Sigmoid colon (tissue), 7 donors: ENCODE measurements at places on chromosomes 7 and 10. TPM values are rescaled to one million over a fixed set of nuclear protein-coding genes. Genes with fewer than 3 reads are reported as not detected.
A peak's percentile ranks its signal among the peaks of the same experiment; 100 is the strongest.

- peaks cover 27% of the 10 kb centered on the region for H3K4me1 ChIP-seq
- H3K4me3 ChIP-seq, result no peak overlapping the region
- H3K36me3 ChIP-seq, result no peaks in the 10 kb centered on the region
- no peaks in the 10 kb centered on the region for H3K27me3 ChIP-seq
Measured at GRCh38 chr7:42338916-42339540, 102.0 kb upstream of the GLI3 start.

DNA sequence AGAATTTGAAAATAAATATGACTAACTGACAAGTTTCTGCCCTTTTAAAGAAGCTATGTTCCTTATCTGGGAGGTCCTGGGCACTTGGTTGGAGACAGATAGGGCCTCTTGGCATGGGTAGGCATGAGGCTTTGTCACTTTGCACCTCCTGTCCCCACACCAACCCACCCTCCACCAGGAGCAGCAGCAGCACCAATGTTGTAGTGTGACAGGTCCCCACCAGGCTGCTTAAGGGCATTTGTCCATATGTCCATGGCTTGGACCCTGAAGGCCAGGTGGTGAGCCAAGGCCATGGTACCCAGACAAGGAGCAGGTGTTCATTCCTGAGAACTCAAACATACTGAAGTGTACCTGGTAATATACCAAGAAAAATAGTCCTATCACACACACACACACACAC lies 629.1 kb downstream of the ACTR3B start:
- H3K36me3 ChIP-seq, result no peaks in the 10 kb centered on the region
- peak overlapping the region; percentile 71 for H3K27ac ChIP-seq
- no peaks in the 10 kb centered on the region for H3K27me3 ChIP-seq
- no peak overlapping the region for H3K4me3 ChIP-seq

DNA sequence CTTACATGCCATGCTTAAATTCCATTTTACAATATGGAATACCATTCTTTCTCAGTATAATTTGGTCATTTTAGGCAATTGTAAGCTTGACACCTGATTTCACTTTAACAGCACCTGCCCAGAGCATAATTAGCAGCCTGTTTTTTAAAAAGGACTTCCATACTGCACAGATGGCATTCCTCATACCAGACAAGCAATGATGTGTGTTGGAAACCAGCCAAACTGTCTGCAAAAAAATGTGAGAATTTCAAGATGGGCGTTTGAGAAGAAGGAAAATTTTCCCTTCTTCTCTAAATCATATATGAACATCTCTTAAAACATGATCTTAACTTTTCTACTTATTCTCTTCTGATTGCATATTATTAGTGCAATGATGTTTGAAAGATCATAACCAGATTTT lies 40.4 kb upstream of the AGMO start:
- H3K27me3 ChIP-seq, result no peaks in the 10 kb centered on the region
- no peaks in the 10 kb centered on the region for H3K4me1 ChIP-seq
- no peak for DNase-seq
- H3K27ac ChIP-seq, result no peak overlapping the region
- H3K4me3 ChIP-seq, result no peak overlapping the region

DNA sequence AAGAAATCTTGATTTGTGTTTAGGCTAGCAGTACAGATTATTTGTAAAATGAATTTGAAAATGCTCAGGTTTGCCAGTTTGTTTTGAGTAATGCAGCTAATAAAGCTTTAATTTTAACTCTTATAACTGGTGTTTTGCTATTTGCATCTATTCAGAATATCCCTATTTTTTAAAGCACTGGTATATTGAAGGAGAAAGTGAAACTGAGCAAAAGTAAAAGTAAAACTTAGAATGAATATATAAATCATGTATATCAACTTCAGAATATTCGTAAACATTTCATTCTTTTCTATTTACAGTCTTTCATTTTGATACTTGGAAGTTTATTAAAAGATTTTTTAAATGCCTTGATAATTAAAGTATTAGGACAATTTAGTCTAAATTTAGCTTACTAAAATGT lies 26.2 kb downstream of the TASOR2 start:
- no peak overlapping the region for H3K27ac ChIP-seq
- no peak overlapping the region for H3K4me3 ChIP-seq
- no peaks in the 10 kb centered on the region for H3K4me1 ChIP-seq
- H3K36me3 ChIP-seq, result no peaks in the 10 kb centered on the region

- H3K27me3 ChIP-seq, result no peaks in the 10 kb centered on the region
- no peak overlapping the region for H3K4me3 ChIP-seq
- H3K4me1 ChIP-seq, result no peaks in the 10 kb centered on the region
Measured at GRCh38 chr10:72736176-72736827, 44.4 kb downstream of the MCU start.

DNA sequence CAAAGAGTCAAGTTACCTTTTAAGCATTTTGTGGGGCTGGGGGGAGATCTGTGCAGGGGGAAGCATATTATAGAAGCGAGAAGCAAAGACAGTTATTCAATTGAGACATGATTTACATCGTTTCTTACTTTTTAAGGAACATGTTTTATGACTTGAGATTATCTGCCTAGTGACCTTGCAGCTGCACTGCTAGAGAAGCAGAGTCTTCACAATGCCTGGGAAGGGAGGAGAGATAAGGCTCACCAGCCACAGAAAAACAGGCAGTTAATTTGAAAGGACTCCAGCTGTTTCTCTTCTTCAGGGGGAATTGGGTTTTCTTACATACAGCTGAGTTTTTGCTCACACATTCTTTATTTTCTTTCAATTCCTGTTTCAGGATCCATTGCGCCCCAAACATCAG lies 31.0 kb downstream of the PHYH start:
- no peak for DNase-seq
- no peak overlapping the region for H3K4me3 ChIP-seq
- no peaks in the 10 kb centered on the region for H3K4me1 ChIP-seq
- H3K27ac ChIP-seq, result no peak overlapping the region
- no peaks in the 10 kb centered on the region for H3K27me3 ChIP-seq

DNA sequence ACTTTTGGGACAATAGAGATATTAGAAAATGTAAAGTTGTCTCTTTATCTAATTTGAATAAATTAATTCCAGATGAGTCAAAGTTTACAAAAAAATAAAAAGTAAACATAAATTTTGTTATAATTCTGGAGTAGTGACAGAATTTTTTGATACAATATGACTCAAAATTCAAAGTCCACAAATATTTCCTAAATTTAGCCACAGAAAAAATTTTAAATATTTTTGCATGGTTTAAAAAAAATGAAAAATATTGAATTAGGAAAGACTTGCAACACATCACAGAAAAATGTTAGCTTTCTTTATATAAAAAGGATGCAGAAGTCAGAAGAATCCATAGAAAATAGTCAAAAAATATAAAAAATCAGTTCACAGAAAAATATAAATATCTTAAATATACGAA lies 117.7 kb downstream of the ARHGAP21 start:
- no peak overlapping the region for H3K27ac ChIP-seq
- DNase-seq, result no peak
- no peaks in the 10 kb centered on the region for H3K4me1 ChIP-seq
- no peak overlapping the region for H3K4me3 ChIP-seq

DNA sequence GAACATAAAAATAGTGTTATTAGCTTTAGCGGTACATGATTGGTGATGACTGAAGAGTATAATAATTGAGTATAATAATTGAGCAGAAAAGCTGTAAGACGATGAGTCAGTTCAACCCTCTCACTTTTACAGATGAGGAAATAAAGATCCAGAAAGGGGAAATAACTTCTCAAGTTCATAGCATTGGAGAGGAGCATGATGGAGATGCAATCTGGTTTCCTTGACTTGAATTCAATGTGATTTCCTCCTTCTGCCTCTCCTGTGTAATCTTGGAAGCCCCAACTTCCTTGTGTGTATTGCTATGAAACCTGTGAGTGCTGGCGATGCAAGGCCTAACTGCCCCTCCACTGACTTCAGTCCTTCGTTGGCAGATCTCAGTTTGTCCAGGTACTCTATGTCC lies 265.1 kb downstream of the LRMDA start:
- H3K27me3 ChIP-seq, result no peaks in the 10 kb centered on the region
- no peaks in the 10 kb centered on the region for H3K4me1 ChIP-seq
- no peak overlapping the region for H3K27ac ChIP-seq
- DNase-seq, result no peak
- no peaks in the 10 kb centered on the region for H3K36me3 ChIP-seq
- no peak overlapping the region for H3K4me3 ChIP-seq

DNA sequence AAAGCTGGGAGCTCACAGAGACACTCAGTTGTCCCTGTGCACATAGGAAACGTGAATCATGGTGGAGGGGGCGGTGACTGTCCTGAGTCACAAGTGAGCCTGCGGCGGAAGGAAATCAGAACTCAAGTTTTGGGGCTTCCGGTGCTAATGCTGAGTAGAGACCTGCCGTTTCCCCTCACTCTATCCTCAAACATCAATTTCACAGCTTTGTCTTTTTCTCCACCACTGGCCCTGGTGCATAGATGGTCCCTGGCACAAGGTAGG lies 21.9 kb downstream of the ADCYAP1R1 start:
- DNase-seq, result peak; percentile 71
- no peaks in the 10 kb centered on the region for H3K36me3 ChIP-seq
- no peaks in the 10 kb centered on the region for H3K4me1 ChIP-seq
- H3K27me3 ChIP-seq, result no peaks in the 10 kb centered on the region
- H3K27ac ChIP-seq, result peak overlapping the region; percentile 28

GRCh38 chr10:640673-641045 lies 48.8 kb downstream of the DIP2C start:
- no peaks in the 10 kb centered on the region for H3K27me3 ChIP-seq
- no peak overlapping the region for H3K4me3 ChIP-seq
- peaks cover 24% of the 10 kb centered on the region for H3K4me1 ChIP-seq
- H3K36me3 ChIP-seq, result no peaks in the 10 kb centered on the region
- H3K27ac ChIP-seq, result no peak overlapping the region

DNA sequence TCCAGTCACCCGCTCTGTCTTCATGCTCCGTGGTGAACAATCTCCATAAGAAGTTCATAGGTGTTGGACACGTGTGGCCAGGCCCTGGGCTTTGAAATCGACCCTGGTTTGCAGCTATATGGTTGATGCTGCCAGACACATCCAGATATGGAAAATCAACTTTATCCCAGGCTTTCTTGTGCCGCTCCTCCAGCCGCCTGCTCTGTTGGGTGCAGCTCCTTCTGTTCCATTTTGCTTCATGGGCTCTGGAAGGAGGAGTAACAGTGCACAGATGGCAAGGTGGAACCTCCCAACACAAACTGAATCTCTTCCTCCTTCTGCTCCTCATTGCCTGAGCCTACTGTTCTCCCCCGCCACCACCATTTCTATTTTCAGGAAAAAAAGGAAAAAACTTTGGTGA lies 44.7 kb downstream of the THNSL1 start:
- no peak overlapping the region for H3K4me3 ChIP-seq
- no peaks in the 10 kb centered on the region for H3K4me1 ChIP-seq
- no peaks in the 10 kb centered on the region for H3K36me3 ChIP-seq
- no peak overlapping the region for H3K27ac ChIP-seq
- DNase-seq, result no peak
- no peaks in the 10 kb centered on the region for H3K27me3 ChIP-seq

DNA sequence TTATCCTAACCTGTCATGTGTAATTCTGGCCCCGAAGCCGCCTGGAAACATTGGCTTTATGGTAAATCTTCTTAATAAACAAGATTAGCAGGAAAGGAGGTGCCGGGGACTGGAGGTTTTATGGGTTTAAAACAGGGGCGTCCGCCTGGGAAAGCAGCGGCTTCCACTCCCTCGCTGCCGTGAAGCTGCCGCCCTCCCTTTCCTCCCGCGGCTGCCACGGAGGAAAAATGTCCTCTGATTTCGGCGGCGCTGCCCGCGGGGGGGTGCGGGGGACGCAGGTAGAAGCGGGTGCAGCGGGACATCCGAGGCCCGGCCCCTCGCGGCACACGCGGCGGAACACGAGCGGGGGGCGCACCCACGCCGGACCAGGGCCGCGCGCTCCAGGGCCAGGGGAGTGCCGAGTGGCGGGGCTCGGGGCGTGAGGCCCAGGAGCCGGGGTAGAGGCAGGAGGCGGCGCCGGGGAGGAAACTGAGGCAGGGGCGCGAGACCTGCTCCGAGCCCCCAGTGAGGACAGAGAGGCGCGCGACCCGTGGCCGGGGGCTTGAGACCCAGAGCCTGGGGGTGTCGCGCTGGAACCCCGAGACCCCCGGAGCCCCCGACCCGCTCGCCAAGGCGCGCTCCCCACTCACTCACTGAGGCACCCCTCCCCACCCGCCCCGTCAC lies 993 bp downstream of the PTPRN2 start:
- peaks cover 28% of the 10 kb centered on the region for H3K4me1 ChIP-seq
- DNase-seq, result no peak
- peaks cover 52% of the 10 kb centered on the region for H3K27me3 ChIP-seq
- no peaks in the 10 kb centered on the region for H3K36me3 ChIP-seq

DNA sequence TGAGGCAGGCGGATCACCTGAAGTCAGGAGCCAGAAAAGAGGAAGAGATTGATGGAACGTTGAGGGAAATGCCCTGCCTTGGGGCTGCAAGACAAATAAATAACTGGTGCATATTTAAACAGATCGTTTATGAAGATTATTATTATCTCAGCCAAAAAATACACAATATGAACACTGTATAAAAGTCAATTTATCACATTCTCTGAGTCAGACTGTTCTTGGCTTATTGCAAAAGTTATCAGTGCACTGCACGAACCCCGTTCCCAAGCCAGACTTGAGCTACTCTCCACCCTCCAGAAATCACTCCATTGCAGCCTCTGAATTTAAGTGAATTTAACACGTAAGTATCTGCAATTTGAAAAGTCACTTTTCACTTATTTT lies 1.6 kb downstream of the DNMBP start:
- H3K36me3 ChIP-seq, result no peaks in the 10 kb centered on the region
- H3K4me1 ChIP-seq, result peaks cover 48% of the 10 kb centered on the region
- DNase-seq, result peak; percentile 66
- no peaks in the 10 kb centered on the region for H3K27me3 ChIP-seq

- H3K4me1 ChIP-seq, result no peaks in the 10 kb centered on the region
- no peak overlapping the region for H3K4me3 ChIP-seq
- H3K36me3 ChIP-seq, result no peaks in the 10 kb centered on the region
- H3K27ac ChIP-seq, result no peak overlapping the region
- no peak for DNase-seq
Measured at GRCh38 chr7:122380992-122381391, 76.4 kb upstream of the FEZF1 start.

DNA sequence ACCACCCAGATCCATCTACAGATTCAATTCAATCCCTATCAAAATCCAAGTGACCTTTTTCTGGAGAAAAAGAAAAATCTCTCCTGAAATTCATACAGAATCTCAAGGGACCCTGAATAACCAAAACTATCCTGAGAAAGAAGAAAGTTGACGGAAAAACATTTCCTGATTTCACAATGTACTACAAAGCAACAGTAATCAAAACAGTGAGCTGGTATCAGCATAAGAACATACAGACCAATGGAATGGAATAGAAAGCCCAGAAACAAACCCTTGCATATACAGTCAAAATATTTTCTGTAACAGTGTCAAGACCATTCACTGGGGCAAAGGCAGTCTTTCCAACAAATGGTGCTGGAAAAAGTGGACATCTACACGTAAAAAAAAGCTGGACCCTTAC lies 89.9 kb downstream of the JMJD1C start:
- H3K27ac ChIP-seq, result no peak overlapping the region
- no peaks in the 10 kb centered on the region for H3K27me3 ChIP-seq
- peaks cover 10% of the 10 kb centered on the region for H3K4me1 ChIP-seq
- no peak for DNase-seq
- no peak overlapping the region for H3K4me3 ChIP-seq
- peaks cover 10% of the 10 kb centered on the region for H3K36me3 ChIP-seq

Gene GARIN1A
- 2.5 TPM for total RNA-seq

Gene NKX1-2
- not detected for total RNA-seq

Gene PBLD
- total RNA-seq, result 4.9 TPM

Gene FAM237B
- not detected for total RNA-seq

Gene LGI1
- 11.1 TPM for total RNA-seq

Gene IFIT5
- total RNA-seq, result 24.3 TPM
